ENCODE measurements at places on chromosomes 2 and 18. TPM values are rescaled to one million over a fixed set of nuclear protein-coding genes. Genes with fewer than 3 reads are reported as not detected.

- DNase-seq, result no peak
These were observed 414.3 kb upstream of the RGPD4 start for GRCh38 chr2:107412209-107412904.

DNA sequence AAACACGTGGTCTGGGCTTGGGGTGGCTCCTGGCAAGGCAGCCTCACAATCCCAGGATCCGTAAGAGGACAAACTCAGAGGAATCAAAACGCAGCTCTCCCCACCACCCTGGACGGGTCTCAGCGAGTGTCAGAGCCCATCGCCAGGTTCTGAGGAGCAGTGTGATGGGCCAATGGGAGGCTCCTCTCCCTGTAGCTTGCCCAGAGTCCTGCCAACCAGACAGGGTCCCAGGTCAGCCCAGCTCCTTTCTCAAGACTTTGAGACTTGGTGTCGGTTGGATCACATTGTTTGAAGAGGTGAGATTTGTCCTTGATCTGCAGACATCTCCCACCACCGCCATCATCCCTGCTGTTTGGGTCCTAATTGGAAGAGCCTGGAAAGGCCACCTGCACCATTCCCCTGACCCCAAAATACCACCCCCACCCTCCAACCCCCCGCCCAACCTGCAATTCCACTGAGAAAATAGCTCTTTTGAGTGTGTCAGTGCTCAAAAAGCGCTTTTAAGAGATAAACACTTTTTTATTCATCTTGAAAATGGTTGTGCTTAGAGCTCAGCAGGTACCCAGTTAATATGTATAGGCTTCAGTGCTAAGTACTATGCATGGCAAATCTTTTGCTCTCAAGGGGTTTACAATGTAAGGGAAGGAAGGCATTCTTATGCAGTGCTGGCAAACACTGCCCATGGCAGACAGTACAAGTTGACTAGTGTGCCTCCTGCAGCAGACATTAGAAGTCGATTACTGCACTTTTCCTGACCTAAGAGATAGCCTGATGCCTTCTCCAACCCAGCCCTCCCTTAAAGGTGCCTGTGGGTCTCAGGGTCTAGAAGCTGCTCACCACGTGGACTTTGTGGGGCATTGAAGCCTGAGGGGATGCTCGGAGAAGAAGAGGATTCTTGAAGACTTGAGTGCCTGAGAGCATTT, 50.6 kb downstream of the GLI2 start:
- no peak for DNase-seq

The MAP4K4 gene
- 74.6 TPM for total RNA-seq

GRCh38 chr2:135893374-135893794, 17.1 kb upstream of the MCM6 start:
- DNase-seq, result no peak

The GNLY gene
- total RNA-seq, result 2.8 TPM

DNA sequence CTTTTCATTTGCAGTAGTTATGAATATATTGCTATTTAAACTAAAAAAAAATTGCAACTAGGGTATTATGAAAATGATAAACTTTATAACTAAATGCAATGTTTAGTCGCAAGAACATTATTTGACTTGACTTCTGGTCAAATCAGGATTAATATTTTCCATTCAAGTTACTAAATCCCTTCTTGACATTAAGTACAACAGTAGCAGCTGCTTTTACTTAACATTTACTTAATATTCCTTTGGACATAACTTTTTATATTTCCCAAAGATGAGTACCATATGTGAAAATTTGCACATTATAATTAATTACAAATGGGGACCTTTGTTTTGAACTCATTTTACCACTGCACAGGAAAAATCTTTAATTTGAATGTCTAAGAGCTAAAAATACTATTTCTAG, 74.0 kb downstream of the PMS1 start:
- no peak for DNase-seq

GRCh38 chr2:6820903-6821584, 44.7 kb downstream of the CMPK2 start:
- DNase-seq, result peak; percentile 29

DNA sequence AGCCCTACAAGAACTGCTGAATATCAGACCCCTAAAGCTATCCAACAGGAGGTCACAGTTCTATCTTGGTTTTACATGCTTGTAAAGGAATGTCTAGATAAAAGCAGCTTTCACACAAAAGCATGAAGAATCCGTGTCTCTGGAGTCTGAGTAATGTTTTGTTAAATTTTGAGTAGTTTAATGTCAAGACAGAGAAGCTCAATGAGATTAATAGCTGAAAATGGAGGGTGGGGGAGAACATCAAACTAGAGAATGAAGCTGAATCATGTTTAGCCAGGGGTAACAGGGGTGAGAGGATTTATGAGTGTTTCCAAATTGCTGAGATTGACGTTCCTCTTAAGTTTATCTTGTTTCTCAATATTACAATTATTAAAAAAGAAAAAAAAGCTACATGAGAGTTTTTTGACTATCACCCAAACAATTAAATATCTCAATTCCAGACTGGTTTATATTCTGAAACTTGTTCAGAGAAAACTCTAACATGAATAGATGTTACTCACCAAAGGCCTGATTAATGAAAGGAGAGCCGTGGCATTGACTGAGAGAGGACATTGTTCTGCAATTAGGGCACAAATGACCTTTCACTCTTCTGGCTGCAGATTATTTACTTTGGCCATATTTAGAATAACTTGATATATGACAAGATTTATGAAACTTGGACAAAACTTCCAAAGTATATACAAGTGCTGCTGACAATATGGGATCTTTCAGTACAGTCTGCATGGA, 266.4 kb upstream of the ETAA1 start:
- no peak for DNase-seq

- DNase-seq, result peak; percentile 47
These were observed 126.6 kb upstream of the PPP1CB start for GRCh38 chr2:28624793-28625701.

GRCh38 chr2:186058614-186059013, 320.0 kb downstream of the FSIP2 start:
- no peak for DNase-seq

The SULT1C2 gene
- total RNA-seq, result 0.86 TPM

The SP140L gene
- 7.9 TPM for total RNA-seq

GRCh38 chr2:37543999-37544557, 127.4 kb downstream of the CDC42EP3 start:
- DNase-seq, result no peak

DNA sequence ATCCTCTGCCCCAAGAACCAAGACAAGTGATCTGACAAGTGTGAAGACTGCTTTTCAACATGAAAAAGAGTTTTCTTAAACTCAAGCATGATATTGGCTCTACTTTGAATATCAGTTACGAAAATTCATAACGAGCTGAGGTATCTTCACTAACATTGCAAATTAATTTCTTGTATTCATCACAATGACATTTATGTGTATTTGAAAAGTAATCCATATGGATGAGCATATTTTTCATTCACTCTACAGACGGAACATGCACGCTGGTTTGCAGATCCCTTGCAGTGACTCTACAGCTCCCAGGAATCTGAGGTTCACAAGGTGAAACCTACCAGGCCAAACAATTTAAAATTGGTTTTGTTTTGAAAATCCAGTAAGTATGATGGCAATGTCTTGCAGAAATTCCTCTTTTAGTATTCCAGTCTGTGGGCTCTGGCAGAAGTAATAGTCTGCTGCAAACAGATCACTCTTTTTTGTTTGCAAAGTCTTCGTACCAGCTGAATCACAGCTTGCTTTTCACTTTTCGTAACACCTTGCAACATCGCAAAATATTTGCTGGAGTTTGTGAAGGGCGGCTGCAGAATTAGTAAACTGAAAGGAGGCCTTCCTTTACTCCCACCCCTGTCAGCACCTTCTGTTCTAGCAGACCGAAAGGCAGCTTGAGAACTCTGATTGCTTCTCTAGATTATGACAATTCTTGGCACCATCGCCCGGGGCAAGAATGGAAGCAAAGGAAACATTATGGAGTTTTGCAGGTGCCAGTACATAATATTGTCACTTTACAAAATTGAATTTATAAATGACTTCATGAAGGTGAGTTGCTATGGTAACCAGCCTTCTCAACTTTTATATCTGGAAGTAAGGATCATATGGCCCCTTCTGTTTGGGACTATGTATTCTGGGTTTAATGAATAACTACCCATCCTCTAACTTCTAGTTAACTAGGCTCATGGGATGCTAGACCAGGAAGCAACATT, 168.7 kb downstream of the TMEM247 start:
- no peak for DNase-seq

DNA sequence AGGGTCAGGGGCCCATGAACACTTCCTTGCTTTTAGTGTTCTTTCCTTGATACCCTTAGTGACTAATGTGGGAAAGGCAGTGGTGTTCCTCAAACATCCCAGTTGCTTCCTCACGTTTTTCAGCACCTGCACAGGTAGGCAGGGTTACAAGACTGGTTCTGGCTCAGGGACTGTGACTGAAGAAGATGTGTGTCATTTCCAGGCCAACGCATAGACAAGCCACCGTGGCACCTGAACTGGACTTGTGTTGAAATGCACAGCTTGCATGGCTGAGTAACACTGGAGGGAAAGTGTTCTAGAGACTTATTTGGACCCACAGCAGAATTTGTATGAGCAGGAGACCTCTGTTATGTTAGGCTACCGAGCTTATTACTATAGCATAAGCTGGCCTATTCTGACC, 107.9 kb downstream of the SPOPL start:
- no peak for DNase-seq

DNA sequence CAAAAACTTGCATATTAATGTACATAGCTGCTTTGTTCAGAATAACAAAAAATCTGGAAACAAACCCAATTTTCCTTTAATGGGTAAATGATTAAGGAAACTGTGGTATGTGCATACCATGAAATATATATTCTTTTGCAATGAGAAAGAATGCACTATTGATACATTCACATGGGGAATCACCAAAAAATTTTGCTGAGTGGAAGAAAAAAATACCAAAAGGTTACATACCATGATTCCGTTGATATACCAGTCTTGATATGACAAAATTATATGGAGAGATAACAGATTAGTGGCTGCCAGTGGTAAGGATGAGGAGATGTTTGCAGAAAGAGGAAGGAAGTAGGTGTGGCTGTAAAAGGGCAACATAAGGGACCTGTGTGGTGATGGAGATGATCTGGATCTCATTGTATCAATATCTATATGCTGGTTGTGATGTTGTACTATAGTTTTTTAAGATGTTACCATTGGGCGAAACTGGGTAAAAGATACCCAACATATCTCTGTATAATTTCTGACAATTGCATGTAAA, 54.6 kb upstream of the BCL2L11 start:
- DNase-seq, result no peak

The ALKAL2 gene
- total RNA-seq, result 0.80 TPM

The MRPL19 gene
- total RNA-seq, result 40.4 TPM

The GCG gene
- total RNA-seq, result not detected

DNA sequence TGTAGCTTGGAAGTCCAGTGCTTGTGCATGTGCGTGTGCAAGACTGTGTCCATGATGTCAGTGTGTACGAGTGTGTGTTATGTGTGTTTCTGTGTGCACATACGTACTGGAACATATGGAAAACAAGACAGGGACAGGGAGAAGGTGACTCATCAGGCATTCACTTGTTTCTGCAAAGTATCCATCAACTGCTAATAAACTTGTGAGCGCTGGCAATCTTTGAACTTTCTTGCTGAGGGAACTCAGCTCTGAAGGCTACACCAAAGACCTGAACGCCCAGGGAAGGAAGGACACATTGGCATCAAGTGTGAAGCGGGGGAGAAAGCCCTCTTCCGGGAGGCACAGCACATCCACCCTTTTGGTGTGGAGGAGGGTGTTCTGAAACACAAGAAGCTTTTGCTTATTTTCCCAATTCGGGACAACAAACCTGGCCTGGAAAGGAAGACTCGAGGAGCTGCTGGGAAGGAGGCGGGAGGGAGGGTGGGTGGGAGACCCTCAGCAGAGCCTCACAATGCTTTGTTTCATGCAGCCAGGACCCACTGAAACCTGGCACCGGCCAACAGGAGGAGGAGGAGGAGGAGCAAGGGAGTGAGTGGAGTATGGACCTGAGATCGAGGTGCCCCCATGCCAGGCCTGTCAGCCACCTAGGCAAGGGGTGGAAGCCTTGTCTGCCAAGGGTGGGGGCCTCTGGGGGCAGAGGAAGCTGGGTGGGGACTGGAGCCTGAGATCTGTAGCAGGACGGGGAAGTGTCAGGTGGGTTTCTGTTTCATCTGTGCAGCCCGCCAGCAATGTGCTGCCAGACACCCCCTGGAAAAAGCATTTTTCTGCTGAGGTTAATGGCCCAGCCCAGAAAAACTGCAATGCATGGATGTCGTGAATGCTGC, 26.8 kb downstream of the SMAD7 start:
- DNase-seq, result peak; percentile 16

DNA sequence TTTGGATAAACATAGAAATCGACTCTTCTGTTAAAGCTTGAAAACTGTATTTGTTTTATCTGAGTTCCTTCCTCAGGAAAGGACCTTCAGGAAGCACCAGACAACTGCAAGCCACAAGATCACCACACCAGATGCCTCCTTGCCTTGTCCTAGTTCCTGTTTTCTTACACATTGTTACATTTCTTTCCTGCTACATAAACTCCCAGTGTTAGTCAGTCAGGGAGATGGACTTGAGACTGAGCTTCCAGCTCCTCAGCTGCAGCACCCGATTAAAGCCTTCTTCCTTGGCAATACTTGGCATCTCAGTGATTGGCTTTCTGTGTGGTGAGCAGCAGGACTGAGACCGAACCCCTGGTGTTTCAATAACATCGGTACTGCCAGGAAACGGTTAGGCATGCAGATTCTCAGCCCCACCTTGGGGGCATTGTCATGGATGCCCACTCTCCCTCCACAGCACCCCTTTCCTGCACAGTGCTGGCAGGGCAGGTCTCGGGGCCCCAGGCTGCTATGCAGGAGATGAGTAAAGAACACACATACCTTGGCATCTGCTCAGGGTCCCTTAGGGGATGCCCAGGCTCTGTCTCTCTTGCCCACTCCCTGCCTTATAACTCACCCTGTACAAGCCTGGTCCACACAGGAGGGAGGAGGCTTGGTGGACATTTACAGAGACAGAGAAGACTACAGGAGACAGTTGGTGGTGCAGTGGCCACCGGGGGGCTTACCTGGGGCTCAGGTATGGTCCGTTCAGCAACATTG, 32.6 kb downstream of the ANKMY1 start:
- DNase-seq, result peak; percentile 8

GRCh38 chr2:8244639-8245038, 437.2 kb upstream of the ID2 start:
- no peak for DNase-seq

DNA sequence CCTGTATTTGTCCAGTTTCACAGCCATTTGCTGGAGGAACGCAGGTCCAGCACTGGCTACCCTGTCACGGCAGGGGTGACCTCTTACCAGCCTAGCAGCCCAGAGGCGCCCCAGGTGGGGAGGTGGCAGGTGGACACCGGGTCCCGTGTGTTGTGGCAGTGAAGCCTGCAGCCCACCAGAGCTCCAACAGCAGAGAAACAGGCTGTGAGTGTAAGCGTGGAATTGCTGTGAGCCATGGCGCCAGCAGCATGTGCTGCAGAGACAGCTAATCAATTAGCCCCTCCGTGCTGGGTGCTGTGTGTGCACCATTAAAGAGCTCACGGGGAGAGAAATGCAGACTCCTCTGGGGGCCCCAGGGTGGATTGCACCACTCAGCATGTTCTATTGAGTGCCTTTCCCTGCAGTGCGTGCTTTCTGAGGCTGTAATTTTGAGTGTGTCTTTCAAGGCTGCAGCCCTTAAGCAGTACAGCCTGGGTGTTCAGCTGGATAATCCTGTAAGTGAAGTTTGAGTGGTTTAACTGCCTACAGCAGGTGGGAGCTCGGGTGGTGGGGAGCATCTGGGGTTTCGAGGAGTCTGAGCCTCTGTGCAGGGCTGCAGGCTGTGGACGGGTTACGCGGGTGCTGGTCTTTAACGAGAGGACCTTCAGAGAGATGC, 15.9 kb downstream of the RTP5 start:
- DNase-seq, result no peak
